HEK293T (cell line): ENCODE measurements at places on chromosomes 16 and 17.

DNA sequence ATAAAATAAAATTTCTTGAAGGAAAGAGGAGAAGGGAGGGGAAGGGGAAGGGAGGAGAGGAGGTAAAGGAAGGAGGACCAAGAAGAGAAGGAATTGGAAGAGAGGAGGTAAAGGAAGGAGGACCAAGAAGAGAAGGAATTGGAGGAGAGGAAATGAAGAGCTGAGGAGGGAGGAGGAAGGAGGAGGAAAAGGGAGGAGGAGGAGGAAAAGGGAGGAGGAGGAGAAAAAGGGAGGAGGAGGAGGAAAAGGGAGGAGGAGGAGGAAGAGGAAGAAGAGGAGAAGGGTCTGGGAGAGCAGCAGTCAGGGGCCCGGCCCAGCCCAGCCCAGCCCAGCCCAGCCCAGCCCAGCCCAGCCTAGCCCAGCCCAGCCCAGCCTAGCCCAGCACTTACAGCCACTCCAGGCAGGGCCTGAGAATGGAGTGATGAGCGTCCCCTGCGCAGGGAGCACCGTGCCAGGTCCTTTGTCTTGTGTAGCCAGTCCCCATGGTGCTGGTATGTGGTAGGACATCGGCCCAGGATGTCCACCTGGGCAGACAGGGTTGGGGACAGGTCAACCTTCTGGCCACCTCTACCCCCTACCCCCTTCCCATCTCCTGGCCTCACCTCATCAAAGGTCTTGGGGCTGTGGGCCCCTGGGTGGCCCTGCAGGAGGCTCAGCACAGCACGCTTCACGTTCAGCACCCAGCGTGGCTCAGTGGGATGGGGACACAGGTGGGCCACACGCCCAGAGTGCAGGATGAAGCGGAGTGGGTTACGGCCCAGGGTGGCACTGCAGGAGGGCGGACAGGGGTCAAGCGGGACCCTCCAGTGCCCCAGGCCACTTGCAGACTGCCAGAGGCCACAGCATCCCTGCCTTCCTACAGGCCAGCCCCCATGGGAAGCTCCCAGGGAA, 70.9 kb downstream of the LITAF start:
- DNase-seq = no peak

- no peak for DNase-seq
These were observed 72.4 kb downstream of the NOG start for GRCh38 chr17:56665864-56666263.

GRCh38 chr17:75181608-75182318, 996 bp downstream of the SUMO2 start:
- no peak for DNase-seq

GRCh38 chr17:35315283-35315682, 58.1 kb downstream of the SLFN11 start:
- DNase-seq = no peak

DNA sequence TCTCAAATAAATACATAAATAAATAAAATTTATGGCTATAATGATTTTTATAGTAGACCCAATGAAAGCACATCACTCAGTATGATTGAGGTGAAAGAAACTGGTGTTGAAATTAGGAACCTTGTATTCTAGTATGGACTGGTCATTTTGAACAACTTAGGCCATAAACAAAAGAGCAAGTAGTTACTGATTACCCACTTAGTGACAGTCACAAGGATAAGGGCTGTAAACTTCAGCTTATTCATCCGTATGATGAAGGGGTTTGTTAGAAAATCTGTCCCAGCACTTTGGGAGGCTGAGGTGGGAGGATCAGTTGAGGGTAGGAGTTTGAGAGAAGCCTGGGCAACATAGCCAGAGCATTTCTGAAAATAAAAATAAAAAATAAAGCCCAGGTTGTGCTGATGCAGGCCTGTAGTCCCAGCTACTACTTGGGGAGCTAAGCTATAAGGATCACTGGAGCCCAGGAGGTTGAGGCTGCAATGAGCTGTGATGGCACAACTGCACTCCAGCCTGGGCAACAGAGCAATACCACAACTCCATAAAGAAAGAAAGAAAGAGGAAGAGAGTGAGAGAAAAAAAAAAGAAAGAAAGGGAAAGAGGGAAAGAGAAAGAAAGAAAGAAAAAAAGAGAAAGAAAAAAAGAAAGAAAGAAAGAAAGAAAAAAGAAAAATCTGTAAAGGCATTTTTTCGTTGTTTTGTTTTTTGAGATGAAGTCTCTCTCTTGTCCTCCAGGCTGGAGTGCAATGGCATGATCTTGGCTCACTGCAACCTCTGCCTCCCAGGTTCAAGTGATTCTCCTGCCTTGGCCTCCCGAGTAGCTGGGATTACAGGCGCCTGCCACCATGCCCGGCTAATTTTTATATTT, 4.2 kb upstream of the SPAG9 start:
- DNase-seq = no peak

DNA sequence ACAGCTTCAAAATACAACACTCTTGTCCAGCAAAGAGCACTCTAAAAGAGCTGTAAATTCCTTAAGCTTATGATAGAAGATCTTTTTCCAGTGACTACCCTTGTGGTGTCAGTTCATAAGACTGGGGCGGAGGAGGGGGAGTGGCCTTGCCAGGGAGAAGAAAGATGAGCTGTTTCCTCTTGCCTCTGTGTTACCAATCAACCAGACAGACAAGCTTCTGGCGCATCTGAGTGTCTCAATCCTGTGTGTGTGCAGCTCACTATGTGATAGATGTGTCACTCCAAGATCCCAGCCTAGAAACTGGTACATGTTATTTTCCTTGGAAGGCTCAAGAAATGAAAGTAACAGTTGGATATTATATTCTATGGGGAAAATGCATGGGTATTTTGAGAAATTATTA, 167.4 kb upstream of the CACNG3 start:
- no peak for DNase-seq
